Activated T-cell treated with anti-CD3 and anti-CD28 coated beads, Interleukin-2, amount 50 U/mL, for 72 hours (primary cell): ENCODE measurements at places on chromosomes 2 and 18.

DNA sequence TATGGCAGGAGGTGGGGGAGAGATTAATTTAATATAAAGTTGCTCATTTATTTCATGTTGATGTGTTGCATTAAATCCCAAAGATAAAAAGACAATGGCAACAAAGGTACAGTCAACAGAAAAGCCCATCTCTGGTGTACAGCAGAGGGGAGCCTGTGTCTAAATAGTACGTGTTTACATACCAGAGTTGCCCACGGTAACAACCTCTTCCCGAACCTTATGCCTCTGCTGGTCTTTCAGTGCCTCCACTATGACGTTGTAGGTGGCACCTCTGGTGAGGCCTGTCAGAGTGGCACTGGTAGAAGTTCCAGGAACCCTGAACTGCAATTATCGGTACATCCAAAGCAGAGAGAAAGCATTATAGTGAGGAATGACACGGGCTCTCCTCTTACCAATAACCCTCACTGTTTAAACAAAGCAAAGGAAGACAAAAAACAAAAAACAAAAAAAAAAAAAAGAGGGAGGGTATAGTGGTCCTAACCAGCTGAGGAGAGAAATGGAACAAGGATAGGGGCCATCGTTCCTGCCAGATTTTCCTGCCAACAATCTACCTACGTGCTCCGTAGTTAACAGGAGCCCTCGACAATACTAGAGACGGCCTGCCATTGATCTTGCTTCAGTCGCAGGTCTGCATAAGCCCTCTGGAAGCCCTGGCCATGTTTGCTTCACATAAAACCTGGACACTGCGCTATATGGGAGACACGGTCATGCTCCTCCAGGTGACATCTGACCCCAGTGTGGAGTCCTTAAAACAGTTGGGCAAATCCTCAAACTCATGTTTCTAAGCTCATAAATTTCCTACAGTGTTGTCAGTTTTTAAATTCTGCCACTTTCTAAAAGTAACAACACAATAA lies 58.5 kb downstream of the ATIC start:
- DNase-seq, result no peak

GRCh38 chr2:149040451-149040850 lies 2.0 kb downstream of the LYPD6B start:
- peak; percentile 58 for DNase-seq

- DNase-seq, result peak; percentile 15
Observed at GRCh38 chr2:233240897-233241296, 10.6 kb upstream of the ATG16L1 start.

DNA sequence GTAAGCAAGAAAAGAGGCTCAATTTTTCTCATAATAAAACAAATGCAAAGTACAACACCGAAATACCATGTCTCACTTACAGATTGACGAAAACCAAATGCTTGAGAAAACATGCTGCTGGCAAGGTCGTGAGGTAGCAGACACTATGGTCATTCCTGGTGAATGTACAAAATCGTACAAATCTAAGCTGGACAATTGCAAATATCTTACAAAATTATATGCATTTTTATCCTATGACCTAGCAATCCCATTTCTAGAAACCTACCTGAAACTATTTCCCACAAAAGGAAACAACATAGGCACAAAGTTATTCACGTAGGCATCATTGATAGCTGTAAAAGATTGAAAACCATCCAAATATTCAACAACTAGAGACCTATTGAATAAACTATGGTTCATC lies 54.0 kb downstream of the SCG2 start:
- DNase-seq, result no peak

DNA sequence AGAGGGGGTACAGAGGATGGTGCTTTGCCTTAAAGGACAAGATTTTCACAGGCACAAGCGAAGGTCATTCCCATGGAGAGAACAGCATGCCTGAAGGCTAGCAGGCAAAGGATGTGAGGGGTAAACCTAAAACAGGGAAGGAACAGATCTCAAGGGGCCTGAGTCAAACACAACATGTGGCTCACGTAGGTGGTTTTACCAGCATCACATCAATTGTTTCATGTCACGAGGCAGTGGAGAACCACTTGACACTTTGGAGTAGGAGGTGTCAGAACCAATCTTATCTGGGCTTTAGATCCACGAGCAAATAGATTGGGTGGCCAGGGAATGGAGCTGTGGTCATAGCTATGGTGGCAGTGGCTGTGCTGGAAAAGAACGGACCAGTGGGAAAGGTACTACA lies 8.4 kb downstream of the COX5B start:
- no peak for DNase-seq

GRCh38 chr2:123101434-123101833 lies 923.7 kb upstream of the CNTNAP5 start:
- DNase-seq, result no peak

- DNase-seq, result no peak
Observed at GRCh38 chr2:121066526-121066925, 218.5 kb downstream of the TFCP2L1 start.

DNA sequence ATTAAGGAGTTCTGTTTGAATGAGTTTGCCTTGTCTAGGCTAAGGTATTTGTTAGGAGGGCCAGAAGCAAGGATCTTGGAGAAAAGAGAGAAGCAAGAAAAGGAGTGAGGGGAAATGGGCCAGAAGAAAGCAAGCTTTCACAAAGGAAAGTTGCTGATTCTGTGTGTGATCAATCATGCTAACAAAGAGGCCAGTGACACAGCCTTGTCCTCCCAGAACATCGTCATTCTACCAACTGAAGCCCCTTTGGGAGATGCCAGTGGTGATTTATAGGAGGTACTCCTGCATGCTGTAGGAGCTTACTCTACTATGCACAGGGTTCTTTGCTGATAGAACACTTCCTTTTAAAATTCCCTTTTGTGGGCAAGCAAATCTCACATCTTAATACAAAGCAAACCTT lies 449.2 kb upstream of the SPRED2 start:
- DNase-seq, result no peak

DNA sequence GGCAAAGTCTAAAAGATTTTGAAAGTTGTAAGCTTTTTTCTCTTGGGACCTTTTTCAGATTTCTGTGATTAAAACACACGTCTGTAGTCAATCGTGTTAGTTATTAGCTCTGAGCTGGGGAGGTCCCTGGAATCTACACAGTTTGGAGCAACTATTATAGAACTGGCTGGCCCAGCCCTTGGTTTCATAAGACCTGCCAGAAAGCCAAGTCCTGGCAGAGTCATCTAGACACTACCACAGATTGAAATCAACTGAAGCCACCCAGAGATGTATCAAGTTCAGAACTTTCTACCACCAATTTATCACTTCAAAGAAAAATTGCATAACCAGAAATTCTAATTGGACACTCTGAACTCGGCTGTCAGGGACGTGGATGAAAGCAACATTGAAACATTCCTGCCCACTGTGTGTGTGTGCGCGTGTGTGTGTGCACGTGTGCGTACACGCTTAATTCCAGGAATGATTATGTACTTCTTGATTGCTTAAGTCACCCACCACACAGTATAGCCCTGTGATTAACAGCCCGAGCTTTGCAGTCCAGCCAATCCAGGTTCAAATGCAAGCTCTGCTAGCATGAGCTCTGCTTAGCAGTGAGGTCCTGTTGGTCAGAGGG lies 126.3 kb downstream of the TPGS2 start:
- DNase-seq, result no peak

DNA sequence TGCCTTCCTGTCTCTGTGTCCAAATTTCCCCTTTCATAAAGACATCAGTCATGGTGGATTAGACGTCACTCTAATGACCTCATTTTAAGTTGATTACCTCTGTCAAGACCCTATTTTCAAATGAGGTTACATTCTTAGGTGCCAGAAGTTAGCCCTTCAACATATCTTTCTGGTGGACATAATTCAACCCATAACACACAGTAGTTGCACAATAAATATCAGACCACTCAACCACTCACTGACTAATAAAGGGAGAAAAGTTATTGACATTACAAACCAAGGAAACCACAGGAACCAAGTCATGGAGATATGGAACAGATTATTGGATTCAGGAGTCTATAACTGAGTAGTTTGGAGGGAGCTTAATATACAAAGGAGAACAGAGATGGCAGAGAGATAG lies 377.4 kb upstream of the ACVR2A start:
- no peak for DNase-seq

- no peak for DNase-seq
Observed at GRCh38 chr2:32231959-32232358, 32.7 kb downstream of the NLRC4 start.

GRCh38 chr2:67856866-67857265 lies 205.9 kb downstream of the C1D start:
- no peak for DNase-seq

GRCh38 chr2:186036862-186037449 lies 298.4 kb downstream of the FSIP2 start:
- no peak for DNase-seq

GRCh38 chr2:9549420-9549819 lies 6.2 kb downstream of the ADAM17 start:
- DNase-seq, result no peak

DNA sequence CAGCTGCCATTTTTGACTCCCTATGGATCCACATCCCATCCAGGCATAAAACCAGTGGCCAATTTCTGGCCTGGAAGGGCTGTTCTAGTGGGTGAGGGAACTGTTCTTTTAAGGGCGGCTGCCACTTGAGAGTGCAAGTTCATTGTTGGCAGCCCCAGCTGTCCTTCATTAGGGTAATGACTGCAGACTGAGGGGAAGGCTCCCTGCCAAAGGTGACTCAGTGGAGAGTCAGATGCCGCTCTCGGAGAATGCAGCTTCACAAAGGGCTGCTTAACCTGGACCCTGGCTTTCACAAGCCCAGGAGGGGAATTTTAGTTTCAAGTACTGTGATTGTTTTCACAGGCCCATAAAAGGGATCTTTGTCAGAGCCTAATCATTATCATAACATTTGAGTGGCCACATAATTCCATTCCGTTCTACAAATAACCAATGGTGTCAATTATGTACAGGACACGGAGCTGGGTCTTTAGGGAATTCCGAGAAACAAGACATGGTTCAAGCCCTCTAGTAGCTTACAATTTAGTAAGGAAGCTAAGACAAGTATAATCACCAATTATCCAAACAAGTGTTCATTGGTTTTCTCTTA lies 235.7 kb downstream of the CDCA7 start:
- no peak for DNase-seq

DNA sequence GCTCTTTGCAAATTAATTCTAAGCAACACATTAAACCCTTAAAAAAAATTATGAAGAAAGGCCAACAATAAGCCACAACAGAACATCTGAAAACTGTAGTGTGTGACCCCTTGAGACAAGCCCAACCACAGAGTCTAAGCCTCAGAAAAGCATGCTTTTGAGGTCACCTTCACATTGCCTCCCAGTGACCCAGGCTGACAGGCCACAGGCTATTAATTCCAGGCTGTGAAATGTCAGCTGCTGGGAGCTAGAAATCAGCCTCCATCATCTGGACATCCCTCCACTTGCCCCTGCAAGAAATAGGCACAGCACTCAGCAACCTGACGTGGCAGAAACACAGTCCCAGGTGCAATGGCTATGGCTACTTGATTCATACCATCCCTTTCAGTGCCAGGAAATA lies 179.4 kb upstream of the ZFP36L2 start:
- DNase-seq, result no peak
